ENCODE measurements at places on chromosomes 1 and 21.

GRCh38 chr1:231186356-231187115 is 24.7 kb downstream of the TRIM67 start:
- DNase-seq = no peak

- no peak for DNase-seq
Observed at GRCh38 chr1:5811419-5811818, 180.8 kb downstream of the NPHP4 start.

GRCh38 chr1:29708796-29709703 is 472.7 kb downstream of the PTPRU start:
- no peak for DNase-seq

DNA sequence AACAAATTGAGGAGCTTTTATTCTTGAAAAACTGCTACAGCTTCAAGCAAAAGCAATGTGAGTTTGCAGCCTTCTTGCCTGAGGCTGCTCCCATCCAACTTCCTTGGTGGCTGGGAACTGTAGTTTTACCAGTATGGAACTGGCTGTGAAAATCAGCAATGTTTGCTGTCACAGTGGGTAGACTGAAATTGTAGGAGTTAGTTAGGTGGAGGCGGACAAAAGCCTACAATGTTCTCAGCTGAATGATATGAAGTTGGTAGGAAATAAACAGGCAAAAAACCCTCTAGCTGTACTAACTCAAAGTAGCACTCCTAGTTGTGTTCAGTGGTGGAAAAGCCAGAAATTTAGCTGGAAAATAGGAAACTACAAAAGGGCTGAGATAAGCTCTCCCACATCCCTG is 18.5 kb downstream of the HAX1 start:
- DNase-seq = no peak

- no peak for DNase-seq
Observed at GRCh38 chr1:211910913-211911485, 80.4 kb upstream of the LPGAT1 start.

DNA sequence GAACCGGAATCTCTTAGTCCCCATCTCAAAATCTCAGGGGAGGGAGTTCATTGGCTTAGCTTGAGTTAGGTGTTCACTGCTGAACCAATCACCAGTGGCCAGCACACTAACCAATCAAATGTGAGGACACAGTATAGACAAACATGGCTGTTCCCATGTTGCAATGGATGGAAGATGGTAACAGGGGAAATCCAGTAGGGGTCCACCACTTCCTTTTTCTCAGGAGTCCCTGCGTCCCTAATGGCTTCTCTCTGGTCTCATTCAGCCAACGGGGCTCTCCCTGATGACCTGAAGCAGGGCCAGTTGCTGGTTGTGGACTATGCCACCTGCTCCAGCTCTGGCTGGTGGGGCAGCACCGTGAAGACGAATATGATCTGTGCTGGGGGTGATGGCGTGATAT is 9.7 kb downstream of the CELA2B start:
- no peak for DNase-seq

Measured in renal cortex interstitium (tissue), 15 donors.